ENCODE measurements at places on chromosomes 13 and 19. TPM values are rescaled to one million over a fixed set of nuclear protein-coding genes. Genes with fewer than 3 reads are reported as not detected.

Gene NKPD1
- 0.73 TPM for total RNA-seq

Gene ILF3
- total RNA-seq = 155 TPM

Gene TRPC4
- not detected for total RNA-seq

Gene FXYD7
- 0.36 TPM for total RNA-seq

Gene GNG7
- 0.06 TPM for total RNA-seq

Gene NTF4
- 0.63 TPM for total RNA-seq

Gene RCBTB2
- 1.6 TPM for total RNA-seq

Gene FPR3
- total RNA-seq = not detected

Gene CEACAM7
- 0.14 TPM for total RNA-seq

Gene SELENOV
- not detected for total RNA-seq

Gene LILRA5
- total RNA-seq = not detected

Gene PGLYRP2
- not detected for total RNA-seq

Gene IFI30
- 10.8 TPM for total RNA-seq

Gene CTXN1
- 21.5 TPM for total RNA-seq

Gene RNF17
- total RNA-seq = not detected

Gene CEACAM20
- not detected for total RNA-seq

Gene CBLC
- total RNA-seq = not detected

Gene ARRDC5
- not detected for total RNA-seq

Gene LYPD5
- total RNA-seq = 0.20 TPM

Gene ZNF729
- total RNA-seq = not detected

Gene CYP2A6
- total RNA-seq = not detected

Gene SBK2
- 1.4 TPM for total RNA-seq

Gene CPB2
- total RNA-seq = not detected
